ENCODE measurements at places on chromosomes 2 and 18. TPM values are rescaled to one million over a fixed set of nuclear protein-coding genes. Genes with fewer than 3 reads are reported as not detected.

DNA sequence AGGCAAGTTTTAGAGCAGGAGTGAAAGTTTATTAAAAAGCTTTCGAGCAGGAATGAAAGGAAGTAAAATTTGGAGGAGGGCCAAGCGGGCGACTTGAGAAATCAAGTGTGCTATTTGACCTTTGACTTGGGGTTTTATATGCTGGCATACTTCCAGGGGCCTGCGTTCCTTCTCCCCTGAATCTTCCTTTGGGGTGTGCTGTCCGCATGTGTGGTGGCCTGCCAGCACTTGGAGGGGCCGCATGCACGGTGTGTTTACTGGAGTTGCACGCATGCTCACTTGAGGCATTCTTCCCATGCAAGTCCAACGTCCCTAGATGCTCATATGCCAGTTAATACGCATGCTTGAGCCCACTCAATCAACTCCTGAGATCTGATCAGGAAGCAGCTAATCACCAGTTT lies 78.3 kb upstream of the MAP4K4 start:
- DNase-seq = no peak

The ARHGAP28 gene
- polyA plus RNA-seq = 0.43 TPM

- DNase-seq = no peak
These were observed 776.6 kb downstream of the LRRTM4 start for GRCh38 chr2:76745605-76746004.

- peak; percentile 36 for DNase-seq
These were observed 31.7 kb downstream of the MBP start for GRCh38 chr18:77100751-77101355.

- DNase-seq = no peak
These were observed 158.9 kb downstream of the NEB start for GRCh38 chr2:151575338-151575737.

DNA sequence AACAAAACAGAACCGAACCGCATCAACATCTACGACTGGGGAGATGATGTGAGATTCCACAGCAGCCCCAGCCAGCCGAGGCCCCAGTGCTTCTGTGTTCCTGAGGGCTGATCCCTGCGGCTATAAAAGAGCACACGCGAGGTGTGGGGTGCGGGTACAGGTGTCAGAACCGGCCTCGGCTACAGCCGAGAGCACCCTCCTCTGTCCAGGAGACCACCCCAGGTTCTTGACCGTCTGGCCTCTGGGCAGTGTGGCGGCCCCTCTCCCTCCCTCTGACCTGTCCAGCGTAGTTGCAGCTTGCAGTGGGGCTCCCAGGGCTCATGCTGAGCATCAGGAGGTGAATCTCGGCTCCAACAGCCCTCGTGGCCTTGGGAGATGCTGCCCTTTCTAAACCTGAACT lies 23.7 kb downstream of the RTP5 start:
- no peak for DNase-seq

The CD8B gene
- polyA plus RNA-seq = not detected

- no peak for DNase-seq
These were observed 268.9 kb upstream of the CCDC68 start for GRCh38 chr18:55228191-55228590.

- DNase-seq = no peak
These were observed 91.2 kb downstream of the ASAP2 start for GRCh38 chr2:9297807-9298206.

- no peak for DNase-seq
These were observed 169.7 kb upstream of the SMAD2 start for GRCh38 chr18:48100165-48100575.

DNA sequence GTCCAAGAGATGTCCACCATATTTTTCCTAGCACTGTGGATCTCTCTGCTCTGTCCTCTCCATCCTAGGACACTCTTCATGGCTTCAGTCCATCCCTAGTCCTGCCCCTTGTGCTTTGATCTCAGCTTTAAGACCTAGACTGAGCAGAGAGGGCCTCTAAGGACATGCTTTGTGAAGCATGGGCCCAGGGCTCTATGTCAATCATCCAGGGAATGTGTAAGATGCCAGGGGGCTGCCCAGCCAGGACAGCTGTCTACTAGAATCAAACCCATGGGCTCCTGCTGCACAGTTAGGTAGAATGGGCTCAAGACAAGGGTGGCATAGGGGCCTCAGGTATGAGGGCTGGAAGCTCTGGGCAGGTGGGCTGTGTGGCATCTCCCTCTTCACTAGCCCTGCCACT lies 24.9 kb downstream of the TET3 start:
- DNase-seq = no peak

The LINC00305 gene
- polyA plus RNA-seq = not detected

GRCh38 chr2:109523536-109524361 lies 90.0 kb downstream of the SEPTIN10 start:
- no peak for DNase-seq

- DNase-seq = no peak
These were observed 31.5 kb downstream of the SIX3 start for GRCh38 chr2:44972771-44973535.

- no peak for DNase-seq
These were observed 827.6 kb downstream of the RNF144A start for GRCh38 chr2:7744827-7745226.

GRCh38 chr2:216920143-216920876 lies 60.4 kb upstream of the TNP1 start:
- DNase-seq = no peak

- DNase-seq = no peak
These were observed 653.0 kb upstream of the FAM98A start for GRCh38 chr2:34252111-34252510.

DNA sequence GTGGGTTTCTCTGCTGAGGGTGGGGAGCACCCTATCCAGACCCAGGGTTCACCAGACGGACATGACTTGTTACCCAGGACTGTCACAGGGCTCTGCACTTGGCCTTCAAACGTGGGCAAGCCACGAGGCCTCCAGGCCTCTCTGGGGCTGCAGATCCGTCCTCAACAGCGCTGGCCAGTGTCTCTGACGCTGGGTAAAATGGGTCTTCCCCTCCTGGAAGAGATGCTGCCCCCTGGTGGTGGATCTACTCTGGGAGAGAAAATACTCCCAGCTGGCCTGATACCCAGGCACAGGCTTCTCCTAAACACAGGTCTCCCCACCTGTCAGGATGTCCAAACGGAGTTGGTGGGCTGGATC lies 3.7 kb downstream of the GPR17 start:
- DNase-seq = peak; percentile 36

The CHRNA1 gene
- polyA plus RNA-seq = not detected

DNA sequence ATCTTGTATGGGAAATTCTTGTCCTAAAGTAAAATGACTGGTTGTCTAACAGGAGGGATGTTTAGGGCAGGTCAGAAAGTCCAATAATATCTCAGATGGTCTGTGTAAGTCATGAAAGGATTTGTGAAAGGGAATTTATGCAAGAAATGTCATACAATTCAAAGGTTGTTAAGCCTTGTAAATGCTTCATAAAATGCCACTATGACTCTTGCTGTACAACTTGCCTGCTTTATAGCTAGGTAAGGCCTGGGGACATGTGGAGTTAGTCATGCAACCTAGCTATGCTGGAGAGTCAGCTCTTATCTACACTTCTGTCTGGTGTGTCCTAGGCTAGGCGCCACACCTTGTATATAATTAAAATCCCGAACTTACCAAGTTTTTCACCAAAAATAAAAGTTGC lies 36.9 kb upstream of the VWA3B start:
- peak; percentile 19 for DNase-seq

- no peak for DNase-seq
These were observed 460.5 kb downstream of the ERBB4 start for GRCh38 chr2:212078103-212078502.

GRCh38 chr2:236940497-236940896 lies 145.2 kb upstream of the COPS8 start:
- no peak for DNase-seq

All from keratinocyte (primary cell).